Stimulated activated CD4-positive, alpha-beta T cell treated with anti-CD3 and anti-CD28 coated beads, Interleukin-12 subunit alpha, Interleukin-12 subunit beta, amount 100 ng/mL, for 48 hours (primary cell): ENCODE measurements at places on chromosomes 6 and 20.

- DNase-seq = no peak
These were observed 163.4 kb upstream of the AFDN start for GRCh38 chr6:167663316-167663715.

DNA sequence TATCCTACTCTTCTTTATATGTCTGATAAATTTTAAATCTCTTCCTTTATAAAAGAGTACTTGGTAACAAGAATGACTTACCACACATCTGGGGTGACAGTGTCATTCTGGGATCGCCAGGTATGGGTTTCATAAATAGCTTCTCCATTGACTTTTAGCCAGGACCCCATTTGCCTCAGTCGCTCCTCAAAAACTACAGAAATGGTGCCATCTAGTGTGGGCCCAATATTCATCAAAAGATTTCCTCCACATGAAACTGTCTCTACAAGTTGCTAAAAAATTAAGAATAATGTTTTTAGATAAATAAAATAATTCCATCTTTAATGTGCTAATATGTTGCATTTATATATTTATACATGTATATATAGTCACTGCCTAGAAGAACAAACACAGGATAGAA is 9.7 kb downstream of the FUCA2 start:
- no peak for DNase-seq

- DNase-seq = no peak
These were observed 4.8 kb upstream of the ZNFX1 start for GRCh38 chr20:49282584-49283171.

GRCh38 chr6:125020385-125020784 is 58.1 kb downstream of the RNF217 start:
- DNase-seq = no peak

GRCh38 chr6:18171871-18172270 is 16.6 kb downstream of the KDM1B start:
- no peak for DNase-seq

DNA sequence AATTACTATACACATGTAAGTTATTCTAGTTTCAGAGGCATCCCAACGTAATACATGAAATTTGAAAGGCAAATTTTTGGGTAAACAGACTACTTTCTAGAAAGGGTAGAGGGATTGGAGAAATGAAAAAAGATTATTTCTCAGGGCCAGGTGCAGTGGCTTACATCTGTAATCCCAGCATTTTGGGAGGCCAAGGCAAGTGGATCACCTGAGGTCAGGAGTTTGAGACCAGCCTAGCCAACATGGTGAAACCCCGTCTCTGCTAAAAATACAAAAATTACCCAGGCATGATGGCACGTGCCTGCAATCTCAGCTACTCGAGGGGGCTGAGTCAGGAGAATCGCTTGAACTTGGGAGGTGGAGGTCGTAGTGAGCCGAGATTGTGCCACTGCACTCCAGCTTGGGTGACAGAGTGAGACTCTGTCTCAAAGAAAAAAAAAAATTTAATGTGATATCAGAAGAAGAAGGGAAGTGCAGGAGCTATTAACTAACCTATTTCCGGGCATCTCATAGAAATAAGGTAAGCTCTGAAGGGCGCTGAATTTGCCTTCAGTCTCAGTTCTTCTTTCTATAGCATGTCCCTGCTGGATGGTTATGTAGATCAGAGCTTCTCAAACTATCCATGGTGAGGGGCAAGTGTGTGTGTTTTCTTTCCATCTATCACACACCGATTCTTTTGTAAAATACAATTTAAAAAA is 100.3 kb upstream of the MTHFD1L start:
- no peak for DNase-seq

DNA sequence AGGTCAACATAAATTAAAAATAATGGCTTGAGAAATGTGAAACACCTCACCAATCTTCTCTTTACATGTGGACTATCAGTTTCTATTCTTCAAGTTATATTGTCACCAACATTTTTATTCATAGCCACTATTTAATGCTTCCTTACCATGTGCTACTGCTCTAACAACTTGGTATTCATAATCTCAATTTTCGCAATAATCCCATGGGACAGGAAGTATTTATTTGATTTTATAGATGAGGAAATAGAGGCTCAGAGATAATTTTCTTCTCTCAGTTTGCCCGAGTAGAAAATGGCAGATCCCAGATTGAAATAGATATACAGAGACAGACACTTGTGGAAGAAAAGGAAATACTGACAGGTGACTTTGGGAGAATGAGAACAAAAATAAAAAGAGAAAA is 66.6 kb downstream of the FAM83B start:
- no peak for DNase-seq

DNA sequence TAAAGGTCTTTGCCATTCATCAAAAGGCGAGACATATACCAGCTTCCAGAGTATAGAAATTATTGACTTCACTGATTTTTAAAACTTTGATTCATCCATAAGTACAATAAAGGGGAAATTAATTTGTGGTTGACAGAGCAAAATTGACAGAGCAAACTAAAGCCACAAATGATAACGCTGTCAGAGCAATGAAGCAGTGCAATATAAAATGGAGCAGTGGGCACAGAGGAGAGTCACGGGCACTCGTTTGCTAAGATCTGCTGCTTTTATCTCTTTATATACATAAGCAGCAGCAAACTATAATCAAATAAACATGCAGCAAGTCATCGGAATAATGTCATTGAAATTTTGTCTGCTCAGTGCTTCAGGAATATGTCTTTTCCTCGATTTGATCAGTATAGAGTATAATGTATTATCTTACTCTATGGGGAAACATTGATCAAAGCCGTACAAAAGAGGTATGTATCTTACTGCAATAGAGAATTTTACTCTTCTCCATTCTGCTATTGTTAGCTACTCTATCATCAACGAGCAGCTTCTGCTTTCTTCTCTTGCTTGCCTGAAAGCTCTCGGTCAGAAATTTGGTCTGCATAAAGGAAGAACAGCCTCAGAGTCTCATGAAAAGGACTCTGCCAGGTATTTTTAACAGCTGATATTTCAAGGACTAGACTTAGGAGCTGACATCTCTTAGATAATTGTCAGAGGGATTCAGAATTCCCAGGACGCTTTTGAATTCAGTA is 546.0 kb upstream of the ARID1B start:
- no peak for DNase-seq

GRCh38 chr20:1440024-1440423 is 26.6 kb downstream of the NSFL1C start:
- DNase-seq = no peak

DNA sequence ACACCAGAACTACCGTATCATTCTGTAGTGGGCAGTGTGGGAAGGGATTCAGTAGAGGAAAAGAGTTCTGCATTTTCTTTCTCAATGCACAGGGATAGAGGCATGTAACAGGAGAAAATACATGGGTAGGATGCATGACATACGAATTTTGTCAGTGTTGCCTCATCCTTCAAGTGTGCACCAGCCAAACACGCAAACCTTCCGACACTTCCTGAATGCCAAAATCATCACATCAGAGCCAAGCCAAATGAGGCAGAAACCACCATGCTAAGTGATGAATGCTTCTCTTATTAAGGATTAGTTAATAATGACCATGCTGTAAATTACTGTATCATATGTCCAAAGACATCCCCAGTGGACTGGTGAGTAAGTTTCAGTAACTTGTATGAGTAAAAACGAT is 27.3 kb downstream of the RAMACL start:
- no peak for DNase-seq

GRCh38 chr20:3239026-3239866 is at the start of gene SLC4A11:
SLC4A11 (minus strand) TSS chr20:3239190; CDS start chr20:3239137, 53 bp downstream.
- DNase-seq = no peak

DNA sequence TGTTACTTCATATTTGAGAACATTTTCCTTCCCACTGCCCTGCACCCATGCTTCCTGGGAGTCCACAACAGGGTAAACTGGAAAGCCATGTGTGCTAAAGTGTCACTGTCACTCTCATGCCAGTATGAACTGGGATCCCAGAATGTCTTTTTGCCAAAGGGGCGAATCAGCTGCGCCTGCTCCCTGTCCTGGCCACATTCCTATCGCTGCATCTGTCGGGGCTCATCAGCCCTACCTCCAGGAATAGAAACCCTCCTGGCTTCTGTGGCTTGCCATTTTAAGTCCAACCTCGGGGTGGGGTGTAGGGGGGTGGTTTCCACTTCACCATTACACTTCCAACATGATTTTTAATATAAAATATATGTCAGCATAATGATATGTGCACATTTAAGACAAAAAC is 933 bp downstream of the KLHL31 start:
- DNase-seq = no peak

GRCh38 chr6:145276756-145277155 is 458.6 kb downstream of the EPM2A start:
- no peak for DNase-seq

- peak; percentile 32 for DNase-seq
These were observed 54.8 kb upstream of the AKIRIN2 start for GRCh38 chr6:87756858-87757257.

- DNase-seq = no peak
These were observed 428.8 kb upstream of the ARID1B start for GRCh38 chr6:156348424-156348823.
